ENCODE measurements at places on chromosomes 3 and 15.

DNA sequence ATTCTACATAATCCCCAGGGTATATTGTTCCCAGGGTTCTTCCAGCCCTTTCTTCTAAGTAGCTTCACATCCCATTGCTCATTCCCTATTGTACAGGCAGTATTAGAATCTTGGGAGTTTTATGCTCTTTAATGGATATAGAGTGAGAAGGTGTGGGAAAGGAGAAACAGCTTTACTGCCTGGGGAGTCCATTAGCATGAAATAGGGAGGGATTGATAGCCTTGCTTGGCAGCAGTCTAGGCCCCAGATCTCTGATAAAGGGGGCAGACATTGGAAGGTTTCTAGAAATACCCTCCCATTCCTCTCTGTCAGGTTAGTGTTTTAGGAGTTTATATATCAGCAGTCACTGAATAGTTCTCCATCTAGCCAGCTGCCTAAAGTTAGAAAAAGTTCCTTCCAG is 334.3 kb downstream of the UNC13C start:
- DNase-seq: no peak

- peak; percentile 65 for DNase-seq
Measured at GRCh38 chr3:63067999-63068645, 192.9 kb upstream of the CADPS start.

- DNase-seq: peak; percentile 79
Measured at GRCh38 chr3:59480486-59480995, 430.7 kb upstream of the CFAP20DC start.

DNA sequence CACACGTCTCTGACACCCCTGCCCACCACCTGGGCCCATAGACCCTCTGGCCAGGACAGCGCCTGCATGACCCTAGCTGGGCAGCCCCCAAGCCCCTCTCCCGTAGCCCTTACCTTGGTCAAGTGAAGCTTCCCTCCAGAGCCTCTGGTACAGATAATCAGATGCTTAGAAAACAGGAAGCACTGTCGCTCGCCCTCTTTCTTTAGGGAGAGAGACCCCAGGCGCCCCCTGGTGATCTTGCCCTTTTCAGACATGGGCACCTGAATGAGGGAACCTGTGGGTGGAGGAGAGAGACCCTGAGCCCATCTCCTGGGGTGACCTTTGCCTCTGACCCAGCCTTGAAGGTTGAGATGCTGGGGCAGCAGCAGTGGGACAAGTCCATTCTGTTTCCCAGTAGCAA is 65.4 kb downstream of the RASGRF1 start:
- DNase-seq: no peak

DNA sequence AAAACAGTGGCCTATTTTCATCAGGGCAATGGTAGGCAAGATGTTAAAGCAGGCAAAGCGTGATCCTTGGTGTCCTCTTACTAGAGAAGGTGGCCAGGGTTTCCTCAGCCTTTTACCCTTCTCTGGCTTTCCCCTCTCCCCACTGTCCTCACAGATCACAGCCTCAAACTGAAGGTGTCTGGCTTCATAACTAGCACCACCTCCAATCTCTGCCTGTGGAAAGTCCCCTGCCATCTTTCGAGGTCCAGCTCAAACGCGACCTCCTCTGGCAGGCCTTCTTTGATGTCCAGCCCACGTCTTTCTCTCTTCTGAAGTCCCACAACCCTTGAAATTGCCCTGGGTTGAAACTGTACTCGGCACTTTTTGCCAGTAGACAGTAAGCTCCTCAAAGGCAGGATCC is 35.9 kb downstream of the CYP19A1 start:
- DNase-seq: no peak

- peak; percentile 74 for DNase-seq
Measured at GRCh38 chr3:63193647-63194046, 84.5 kb upstream of the SYNPR start.

- no peak for DNase-seq
Measured at GRCh38 chr3:142626971-142627370, 30.8 kb downstream of the PLS1 start.

- no peak for DNase-seq
Measured at GRCh38 chr3:134869153-134869726, 74.2 kb downstream of the EPHB1 start.

- no peak for DNase-seq
Measured at GRCh38 chr15:37967788-37968187, 33.3 kb downstream of the TMCO5A start.

GRCh38 chr15:37652646-37653417 is 281.6 kb upstream of the TMCO5A start:
- no peak for DNase-seq

- peak; percentile 50 for DNase-seq
Measured at GRCh38 chr3:32240159-32240545, 1.7 kb downstream of the CMTM8 start.

DNA sequence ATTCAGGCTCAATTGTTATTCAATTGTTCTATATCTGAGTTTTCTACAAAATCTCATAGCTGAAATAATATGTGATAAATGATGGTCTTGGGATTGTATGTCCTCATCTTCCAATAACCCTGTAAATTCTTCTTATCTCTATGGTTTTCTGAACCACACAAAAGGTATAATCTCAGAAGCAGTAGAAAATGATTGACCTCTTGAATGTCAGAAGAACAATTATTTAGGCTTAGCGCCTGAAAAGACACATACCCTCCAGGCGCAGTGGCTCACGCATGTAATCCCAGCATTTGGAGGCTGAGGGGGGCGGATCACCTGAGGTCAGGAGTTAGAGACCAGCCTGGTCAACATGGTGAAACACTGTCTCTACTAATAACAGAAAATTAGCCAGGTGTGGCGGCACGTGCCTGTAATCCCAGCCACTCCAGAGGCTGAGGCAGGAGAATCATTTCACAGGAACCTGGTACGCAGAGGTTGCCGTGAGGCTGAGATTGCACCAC is 288.0 kb upstream of the TBC1D5 start:
- DNase-seq: no peak

DNA sequence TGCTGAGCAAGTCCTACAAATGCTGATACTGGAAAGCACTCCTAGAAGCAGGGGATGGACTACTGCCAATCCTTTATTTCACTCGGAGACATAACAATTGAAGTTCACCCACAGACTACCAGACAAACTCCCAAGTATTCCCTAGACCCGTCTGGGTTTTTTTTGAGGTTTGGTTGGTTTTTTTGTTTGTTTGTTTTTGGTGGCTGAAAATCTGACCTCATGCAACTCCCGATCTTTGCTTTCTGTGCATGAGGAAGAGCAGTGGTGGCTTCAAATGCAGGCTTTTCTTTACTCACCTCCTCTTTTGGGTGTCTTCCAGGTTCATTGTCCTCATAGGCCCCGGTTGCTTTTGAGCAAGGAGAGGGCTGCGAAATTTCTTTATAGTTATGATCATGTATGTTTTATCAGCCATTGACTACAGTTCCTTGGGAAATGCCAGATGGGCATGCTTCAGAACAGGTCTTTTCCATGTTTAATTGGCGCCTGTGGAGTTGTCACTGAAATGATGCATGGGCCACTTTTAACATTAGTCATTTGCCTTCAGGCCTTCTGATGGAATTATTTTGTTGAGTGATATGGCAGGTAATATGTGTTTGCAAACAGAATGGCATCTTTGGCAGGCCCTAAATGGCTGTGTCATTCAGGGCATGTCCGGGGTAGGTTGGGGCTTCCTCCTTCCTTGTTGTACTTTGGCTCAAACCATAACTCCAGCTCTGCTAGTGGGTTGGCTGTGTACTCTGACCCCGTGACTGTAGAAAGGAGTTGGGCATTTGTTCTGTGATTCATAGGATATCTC is 81.3 kb upstream of the ZBED2 start:
- DNase-seq: no peak

GRCh38 chr3:10198226-10198625 is 33.5 kb downstream of the IRAK2 start:
- DNase-seq: no peak

DNA sequence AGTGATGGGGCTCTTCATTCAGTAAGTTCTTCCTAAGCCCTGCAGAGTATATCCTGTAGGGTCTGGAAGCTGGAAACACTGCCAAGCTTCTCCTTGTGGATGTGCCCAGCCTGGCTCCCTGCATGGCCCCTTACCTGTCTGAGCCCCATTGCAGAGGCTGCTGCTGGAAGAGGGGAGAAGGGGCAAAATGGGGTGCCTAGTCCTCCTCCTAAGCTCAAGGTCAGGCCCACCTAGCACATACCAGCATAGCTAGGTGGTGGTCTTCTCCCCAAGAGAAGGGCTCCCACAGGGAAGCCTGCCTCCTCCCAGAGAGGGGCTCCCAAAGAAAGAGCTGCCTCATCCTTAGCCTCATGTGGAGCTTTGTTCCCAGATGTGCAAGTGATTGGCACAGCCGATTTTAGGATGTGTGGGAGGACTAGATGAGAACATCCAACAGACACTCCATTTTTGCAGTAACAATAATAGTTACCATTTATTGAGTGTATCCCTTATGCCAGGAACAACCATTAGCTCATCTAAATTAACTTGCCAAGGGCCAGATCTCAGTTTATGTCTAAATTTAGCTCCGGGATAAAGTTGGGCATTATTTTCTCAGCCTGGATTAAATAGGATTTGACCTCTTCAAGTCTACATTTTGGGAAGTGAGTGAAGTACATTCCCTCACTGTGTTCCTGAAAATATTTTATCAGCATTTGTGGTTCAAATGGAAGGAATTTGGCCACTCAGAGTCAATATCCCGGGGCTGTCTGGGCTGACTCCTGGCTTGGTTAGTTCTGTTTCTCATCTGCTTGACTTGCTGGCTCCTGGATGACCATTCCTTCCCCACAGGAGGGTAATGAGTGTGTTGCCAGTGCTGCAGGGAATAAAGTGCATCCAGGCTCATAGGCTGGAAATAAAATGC is 291.1 kb upstream of the ROPN1 start:
- DNase-seq: peak; percentile 83

DNA sequence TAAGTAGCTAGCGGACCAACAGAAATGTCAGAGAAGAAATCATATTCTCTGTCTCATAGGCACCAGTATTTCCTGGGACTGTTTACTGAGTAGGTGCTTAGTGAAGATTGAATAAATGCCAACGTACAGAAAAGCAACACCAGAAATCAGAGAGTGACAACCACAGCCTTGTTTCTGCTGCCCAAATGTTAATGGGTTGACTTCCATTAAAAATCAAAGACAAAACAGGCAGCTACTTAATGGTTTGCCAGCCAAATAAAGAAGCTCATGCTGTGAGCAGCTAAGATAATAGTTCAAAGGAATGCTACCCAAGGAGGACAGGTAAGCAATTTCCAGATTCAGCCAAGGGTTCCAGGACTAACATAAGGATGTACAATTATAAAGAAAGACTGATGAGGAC is 270.7 kb downstream of the THSD4 start:
- DNase-seq: no peak

DNA sequence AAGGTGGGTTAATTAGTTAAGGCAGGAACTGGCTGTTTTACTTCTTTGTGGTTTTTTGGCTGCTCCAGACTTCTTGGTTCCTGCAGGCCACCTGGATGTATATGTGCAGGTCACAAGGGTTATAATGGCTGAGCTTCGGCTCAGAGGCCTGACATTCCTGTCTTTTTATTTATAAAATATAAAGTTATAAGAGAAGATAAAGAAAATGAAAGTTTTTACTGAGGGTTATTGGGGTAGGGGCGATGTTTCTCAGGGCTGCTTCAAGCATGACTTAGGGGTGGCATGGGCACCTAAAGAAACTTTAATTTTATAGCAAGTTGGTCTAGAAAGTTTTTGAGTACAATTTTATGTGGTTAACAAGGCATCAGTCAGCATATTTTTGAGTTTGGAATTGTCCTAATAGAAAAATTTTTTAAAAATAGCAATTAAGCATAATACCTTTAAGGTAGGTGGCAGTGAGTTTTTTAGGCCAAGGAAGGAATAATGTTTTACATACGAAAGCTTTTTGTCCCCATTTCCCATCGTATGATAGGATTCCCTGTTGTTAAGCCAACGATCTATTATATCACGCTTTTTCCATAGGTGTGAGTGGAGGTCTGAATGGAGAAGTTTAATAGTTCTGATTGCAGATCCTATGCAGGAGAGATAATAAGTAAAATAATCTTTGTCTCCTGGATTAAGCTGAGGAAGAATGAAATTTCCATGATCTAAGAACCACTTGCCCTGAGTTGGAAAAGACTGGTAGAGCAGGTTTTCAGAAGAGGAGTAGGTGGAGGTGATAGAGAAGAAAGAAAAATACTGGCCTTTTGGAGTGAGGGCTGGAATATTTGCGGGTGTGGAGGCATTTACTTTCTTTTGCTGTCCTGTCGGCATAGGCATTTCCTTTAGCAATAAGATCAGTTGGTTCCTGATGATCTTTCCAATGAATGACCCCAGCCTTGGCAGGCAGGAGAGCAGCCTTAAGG is 10.1 kb downstream of the STRIT1 start:
- DNase-seq: no peak

DNA sequence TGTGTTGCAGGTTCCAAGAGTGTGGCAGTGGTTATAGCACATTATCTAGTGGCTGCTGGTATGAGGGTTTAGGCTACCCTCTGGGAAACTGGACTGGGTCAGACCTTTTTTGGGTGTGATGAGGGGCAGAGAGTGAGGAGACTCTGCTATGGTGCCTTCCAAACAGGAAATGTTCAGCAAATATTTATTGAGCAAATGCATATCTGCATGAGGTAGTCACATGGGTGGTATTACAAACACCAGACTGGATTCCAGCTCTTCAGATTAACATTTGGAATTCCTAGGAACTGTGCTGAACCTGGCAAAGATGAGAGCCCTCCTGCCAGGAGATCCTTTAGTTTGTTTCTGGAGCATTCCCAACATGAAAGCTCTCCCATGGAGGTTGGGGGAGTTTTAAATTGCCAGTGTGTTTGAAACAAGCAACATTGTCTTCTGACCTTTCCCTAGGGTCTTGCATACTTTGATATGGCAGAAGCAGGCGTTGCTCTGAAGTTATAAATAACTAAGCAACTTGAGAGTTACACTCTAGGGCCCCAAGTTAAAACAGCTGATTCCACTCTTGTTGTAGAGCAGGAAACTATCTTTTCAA is 341.2 kb upstream of the C2CD4B start:
- peak; percentile 52 for DNase-seq

- peak; percentile 55 for DNase-seq
Measured at GRCh38 chr15:83106994-83107840, at the start of gene TM6SF1. Gene TM6SF1 (plus strand): TSS chr15:83107645. CDS start chr15:83107681, 36 bp downstream.

DNA sequence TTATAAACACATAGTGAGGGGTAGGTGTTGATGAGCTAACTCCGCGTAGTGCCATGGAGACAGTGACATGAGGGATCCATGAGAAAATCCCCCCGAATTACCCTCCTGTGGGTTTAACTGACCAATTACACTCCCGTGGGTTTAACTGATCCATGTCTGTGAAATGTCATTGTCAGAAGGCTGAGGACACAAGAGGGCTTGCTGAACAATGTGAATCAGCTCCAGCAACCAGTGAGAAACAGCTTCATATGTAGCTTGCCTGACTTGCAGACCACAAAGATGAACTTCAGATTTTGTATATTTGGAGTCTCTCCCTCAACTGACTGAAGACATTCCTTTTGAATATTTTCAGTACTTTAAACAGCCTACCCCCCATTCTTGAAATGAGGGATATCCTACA is 144.9 kb downstream of the FBN1 start:
- DNase-seq: peak; percentile 54

DNA sequence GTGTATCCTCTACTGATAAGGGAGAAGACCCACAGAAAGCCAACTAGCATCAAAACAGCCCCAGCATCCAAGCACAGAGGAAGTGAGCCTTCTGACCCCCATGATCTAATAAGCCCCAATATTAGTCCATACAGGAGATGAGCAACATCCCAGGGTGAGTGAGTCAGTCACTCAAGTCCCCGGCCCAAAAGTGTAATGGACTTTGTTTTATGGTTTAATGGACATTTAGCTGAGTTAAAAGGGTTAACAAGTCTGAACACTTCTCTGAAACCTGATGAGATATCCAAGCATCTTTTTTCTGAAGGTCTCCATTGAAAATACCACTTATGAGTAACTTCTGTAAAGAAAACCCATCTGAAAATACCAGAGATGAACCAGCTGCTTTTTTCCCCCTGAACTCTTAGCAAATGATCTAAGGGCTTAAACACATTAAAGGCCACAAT is 115.6 kb downstream of the GREM1 start:
- no peak for DNase-seq

- no peak for DNase-seq
Measured at GRCh38 chr3:123134671-123135070, 67.1 kb upstream of the SEC22A start.

Data from adipocyte (in vitro differentiated cells).